Fibroblast of villous mesenchyme (primary cell): ENCODE measurements at places on chromosomes 16 and 17. TPM values are rescaled to one million over a fixed set of nuclear protein-coding genes. Genes with fewer than 3 reads are reported as not detected.

The MT1A gene
- total RNA-seq = 1.3 and 1.9 TPM in 2 replicates

The SEPTIN1 gene
- total RNA-seq = 0.43 TPM in 1 of 2 replicates, not detected in the other

DNA sequence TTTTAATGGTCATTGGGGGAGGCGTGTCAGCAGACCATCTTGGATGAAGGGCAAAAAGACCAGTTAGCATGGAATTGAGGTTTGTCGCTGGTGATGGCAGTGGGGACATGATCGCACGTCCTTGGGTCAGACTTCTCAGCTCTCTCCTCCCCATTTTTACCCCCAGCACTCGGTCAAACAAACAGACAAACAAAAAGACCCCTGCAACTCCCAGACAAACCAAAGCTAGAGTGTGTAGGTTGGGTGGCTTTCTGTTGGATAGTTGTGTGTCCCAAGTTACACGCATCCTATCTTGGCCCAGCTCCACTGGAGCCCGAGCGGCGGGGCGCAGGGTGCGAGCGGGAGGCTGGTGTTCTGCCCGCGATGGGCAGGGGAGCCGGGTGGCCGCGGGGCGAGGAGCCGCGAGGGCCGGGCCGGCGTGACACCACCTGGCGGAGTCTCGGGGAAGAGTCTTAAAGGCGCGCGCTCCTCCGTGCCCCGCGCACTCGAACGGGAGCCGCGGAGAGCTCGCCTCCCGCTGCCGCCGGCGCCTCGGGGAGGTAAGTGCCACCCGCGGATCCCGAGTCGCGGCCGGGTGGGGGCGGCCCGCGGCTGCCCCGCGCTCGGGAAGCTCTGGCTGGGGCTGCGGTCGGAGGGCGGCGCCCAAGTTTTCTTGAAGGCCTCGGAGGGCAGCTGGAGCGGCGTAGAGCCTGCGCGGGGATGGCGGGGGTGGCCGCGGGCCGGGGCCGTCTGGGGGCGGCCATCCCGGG, 18.5 kb upstream of the NTN1 start:
- DNase-seq = no peak

- no peak for DNase-seq
Observed at GRCh38 chr16:515175-515938, 12.2 kb upstream of the CAPN15 start.

- no peak for DNase-seq
Observed at GRCh38 chr17:15741624-15742023, 9.5 kb downstream of the TBC1D26 start.

- no peak for DNase-seq
Observed at GRCh38 chr16:20880867-20881502, 19.2 kb downstream of the DCUN1D3 start.

- DNase-seq = no peak
Observed at GRCh38 chr17:74875155-74875976, 2.6 kb upstream of the FDXR start.

DNA sequence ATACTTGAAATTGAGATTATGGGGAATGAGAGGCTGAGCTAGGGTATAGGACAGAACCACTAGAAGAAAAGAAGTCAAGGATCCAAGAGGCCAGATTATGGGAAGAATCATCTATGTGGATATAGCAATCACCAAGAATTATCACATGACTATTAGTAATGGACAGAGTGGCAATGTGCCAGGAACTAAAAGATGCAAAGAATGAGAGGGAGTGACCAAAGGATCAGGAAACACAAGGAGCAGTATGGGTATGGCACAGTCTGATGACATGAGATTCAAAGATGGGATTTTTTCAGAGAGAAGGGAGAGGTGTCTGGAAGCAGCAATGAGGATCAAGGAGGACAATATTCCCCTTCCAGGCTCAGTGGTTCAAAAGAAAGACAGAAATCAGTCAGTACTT, 212.2 kb downstream of the AATF start:
- DNase-seq = peak; percentile 33

DNA sequence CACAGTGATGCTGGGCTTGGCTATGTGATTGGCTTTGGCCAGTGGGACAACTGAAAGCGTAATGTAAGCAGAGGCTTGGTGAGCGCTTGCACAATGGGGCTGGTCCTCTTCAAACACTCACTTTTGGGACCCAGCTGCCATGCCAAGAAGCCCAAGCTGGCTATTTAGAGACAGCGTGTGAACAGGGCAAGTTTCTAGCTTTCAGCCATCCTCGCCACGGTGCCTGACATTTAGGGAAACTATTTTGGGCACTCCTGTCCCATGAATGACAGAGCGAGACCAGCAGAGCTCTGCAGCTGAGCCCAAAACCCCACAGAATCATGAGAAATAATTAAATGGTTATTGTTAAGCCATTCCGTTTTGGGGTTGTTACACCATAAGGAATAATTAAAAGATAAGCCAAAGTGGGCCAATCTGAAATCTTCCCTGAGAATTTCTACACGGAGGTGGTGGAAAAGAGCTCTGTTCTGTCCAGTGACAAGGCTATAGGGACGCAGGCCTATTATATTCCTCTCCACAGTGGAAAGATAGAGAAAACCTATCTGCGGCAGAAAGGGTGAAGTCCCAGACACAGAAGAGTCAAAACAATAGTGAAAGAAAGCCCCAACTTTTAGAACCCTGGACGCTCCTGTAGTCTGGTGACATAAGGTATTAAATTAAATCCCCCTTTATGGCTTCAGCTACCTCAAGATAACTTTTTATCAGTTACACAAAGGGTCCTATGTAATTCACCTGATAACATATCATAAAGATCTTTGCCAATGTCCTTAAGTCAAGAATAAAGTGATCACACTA, 10.8 kb upstream of the RPRML start:
- no peak for DNase-seq

DNA sequence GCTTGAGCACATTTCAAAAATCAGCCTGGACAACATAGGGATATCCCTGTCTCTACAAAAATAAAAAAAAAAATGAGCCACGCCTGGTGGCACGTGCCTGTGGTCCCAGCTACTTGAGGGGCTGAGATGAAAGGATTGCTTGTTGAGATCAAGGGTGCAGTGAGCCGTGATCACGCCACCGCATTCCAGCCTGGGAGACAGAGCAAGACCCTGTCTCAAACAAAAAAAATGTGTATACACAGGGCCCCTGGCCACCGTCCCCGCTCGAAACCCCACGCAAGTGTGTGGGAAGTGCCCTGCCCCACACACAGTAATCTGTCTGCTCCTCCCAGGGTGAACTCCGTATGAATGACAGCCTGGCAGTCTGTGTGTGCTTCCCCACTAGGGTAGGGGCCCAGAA, 93.0 kb upstream of the RPL38 start:
- no peak for DNase-seq

DNA sequence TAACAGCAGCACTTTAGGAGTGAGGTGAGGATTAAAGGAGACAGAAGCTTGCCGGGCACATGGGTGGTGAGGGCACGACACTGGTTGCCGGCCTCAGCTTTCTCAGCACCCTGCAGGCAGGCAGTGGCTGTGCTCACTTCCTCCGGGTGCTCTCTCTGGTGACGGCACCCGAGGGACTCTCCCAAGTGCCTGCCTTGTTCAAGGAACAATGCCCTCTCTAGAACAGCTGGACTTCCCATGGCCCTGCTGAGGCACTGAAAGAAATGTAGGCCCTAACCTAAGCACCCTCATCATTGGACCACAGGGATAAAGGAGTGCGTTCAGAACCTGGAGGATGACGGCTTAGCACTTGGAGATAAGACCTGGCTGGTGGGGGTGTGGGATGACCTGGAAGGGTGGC, 72.7 kb downstream of the N4BP1 start:
- no peak for DNase-seq

GRCh38 chr17:44269535-44270240, 1.8 kb upstream of the SLC4A1 start:
- DNase-seq = peak; percentile 66

GRCh38 chr16:2191446-2191706, 5.0 kb downstream of the CASKIN1 start:
- DNase-seq = no peak

The C16orf46 gene
- 0.86 and 0.97 TPM in 2 replicates for total RNA-seq

DNA sequence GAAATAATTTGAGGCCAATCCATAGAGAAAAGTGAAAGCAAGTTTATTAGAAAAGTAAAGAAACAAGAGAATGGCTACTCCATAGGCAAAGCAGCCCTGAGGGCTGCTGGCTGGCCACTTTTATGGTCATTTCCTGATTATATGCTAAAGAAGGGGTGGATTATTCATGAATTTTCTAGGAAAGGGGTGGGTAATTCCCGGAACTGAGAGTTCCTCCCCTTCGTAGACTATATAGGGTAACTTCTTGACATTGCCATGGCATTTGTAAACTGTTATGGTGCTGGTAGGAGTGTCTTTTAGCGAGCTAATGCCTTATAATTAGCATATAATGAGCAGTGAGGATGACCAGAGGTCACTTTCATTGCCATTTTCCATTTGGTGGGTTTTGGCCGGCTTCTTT, 4.4 kb downstream of the DHRS7B start:
- DNase-seq = no peak

DNA sequence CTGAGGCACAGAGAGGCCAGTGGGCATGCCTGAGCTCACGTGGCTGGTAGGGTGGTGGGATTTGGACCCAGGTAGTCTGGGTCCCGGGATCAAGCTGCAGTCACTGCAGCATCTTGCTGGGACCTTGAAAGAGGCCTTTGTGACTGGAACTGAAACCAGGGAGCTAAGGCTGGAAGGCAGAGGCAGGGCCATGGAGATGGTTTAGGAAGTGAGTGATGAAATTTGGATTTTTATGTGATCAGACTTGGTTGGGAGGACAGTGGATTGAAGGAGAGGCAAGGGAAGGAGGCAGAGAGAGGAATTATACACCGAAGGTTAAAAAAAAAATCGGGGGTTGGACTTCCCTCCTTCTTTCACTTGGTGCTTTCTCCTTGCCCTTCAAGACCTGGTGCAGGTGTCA, 255.4 kb upstream of the CACNG5 start:
- peak; percentile 34 for DNase-seq

DNA sequence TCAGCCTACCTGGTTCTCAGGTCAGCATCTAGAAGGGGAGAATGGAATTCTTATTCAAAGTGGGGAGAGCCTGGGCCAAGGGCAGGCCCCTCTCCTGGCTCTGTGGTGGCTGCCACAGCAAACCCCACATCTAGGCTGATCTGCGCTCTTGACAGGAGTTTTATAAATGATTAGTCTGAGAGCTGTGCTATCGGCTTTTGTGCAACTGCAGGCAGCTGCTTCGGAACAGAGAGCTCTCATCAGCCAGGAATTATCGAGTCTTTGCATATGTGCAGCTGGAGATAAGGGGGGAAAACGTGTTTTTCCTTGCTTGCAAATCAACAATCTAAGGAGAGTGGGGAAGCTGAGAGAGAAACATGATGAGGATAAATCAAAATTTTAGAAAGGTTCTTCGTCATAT, 91.7 kb downstream of the HS3ST3A1 start:
- peak; percentile 76 for DNase-seq

- peak; percentile 60 for DNase-seq
Observed at GRCh38 chr16:3149630-3150345, 15.0 kb downstream of the ZNF213 start.

DNA sequence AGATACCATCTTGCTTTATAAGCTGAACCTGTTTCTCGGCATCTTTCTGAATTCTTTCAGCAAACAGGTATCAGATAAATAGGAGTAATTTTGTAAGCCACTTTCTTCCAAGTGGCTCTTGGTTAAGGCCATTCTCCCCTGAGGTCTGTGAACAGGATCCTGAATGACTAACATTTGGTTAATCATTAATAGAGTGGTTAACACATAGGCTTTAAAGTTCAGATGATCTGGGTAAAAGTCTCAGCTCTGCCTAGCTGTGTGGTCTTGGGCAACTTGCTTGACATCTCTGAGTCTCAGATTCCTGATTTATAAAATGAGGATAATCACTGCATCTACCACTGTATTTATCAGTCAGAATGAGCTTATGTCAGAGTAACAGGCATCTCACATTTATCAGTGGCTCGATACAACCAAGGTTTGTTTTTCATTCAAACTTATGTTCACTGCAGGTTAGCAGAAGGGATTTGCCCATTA, 44.4 kb upstream of the ANKFN1 start:
- DNase-seq = no peak

The TP53TG3F gene
- under 0.01 TPM in 1 of 2 replicates, not detected in the other for total RNA-seq

- peak; percentile 98 for DNase-seq
Observed at GRCh38 chr17:42422958-42423712, at the start of gene CAVIN1. CAVIN1 (minus strand) TSS chr17:42423256; CDS start chr17:42423097, 159 bp downstream.

- no peak for DNase-seq
Observed at GRCh38 chr16:62216837-62217236, 180.6 kb upstream of the CDH8 start.
